ENCODE measurements at places on chromosomes 6 and 20.

GRCh38 chr20:36644032-36644705 lies 1.8 kb downstream of the SLA2 start:
- DNase-seq = no peak

GRCh38 chr20:8740265-8740664 lies 328.6 kb upstream of the PLCB4 start:
- no peak for DNase-seq

GRCh38 chr6:98323605-98324004 lies 510.8 kb upstream of the POU3F2 start:
- DNase-seq = no peak

DNA sequence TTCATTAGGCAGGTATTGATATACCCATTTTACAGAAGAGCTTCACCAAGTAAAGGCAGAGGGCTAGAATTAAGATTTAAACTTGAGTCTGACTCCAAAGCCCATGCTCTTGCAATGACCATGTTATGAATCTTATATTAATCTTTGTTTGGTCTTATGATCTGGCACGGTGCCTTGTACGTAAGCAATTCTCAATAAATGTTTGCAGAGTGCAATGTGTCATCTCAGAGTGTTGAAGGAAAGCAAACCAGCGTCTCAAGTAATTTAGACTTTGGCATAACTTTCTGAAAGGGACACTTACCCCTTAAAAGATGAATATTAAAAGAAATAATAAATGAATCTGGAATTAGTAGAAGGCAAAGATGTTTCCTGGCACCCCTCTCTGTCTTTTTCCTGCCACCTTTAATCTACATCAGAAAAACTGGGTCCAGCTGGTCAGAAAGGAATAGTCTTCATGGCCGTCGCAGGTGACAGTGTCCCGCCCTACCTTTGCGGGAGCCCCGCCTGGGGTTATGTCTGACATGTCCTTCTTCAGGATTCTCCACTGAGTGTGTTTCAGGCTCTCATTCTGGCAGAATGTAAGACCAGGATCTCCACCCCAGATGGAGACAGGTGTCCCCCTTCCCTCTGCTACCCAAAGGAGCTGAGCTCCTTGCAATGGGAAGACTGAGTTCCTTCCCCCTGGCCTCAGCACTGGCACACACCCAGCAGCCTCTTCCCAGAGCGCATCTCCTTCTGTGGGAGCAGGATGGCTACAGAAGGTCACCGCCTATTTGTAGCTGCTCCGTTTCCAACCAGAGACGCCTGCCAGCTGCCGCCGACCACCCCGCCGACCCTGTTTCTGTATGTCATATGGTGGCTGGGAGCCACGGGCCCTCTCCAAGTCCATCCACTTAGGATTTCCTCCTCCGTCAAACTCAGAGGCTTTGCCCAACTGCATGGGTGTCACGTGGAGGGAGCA lies 266.3 kb upstream of the ECI2 start:
- no peak for DNase-seq

- DNase-seq = no peak
Measured at GRCh38 chr20:568673-569415, 25.3 kb upstream of the CSNK2A1 start.

- DNase-seq = no peak
Measured at GRCh38 chr20:1336699-1337367, 7.9 kb upstream of the SDCBP2 start.

GRCh38 chr6:99066044-99066443 lies 118.3 kb upstream of the FBXL4 start:
- no peak for DNase-seq

DNA sequence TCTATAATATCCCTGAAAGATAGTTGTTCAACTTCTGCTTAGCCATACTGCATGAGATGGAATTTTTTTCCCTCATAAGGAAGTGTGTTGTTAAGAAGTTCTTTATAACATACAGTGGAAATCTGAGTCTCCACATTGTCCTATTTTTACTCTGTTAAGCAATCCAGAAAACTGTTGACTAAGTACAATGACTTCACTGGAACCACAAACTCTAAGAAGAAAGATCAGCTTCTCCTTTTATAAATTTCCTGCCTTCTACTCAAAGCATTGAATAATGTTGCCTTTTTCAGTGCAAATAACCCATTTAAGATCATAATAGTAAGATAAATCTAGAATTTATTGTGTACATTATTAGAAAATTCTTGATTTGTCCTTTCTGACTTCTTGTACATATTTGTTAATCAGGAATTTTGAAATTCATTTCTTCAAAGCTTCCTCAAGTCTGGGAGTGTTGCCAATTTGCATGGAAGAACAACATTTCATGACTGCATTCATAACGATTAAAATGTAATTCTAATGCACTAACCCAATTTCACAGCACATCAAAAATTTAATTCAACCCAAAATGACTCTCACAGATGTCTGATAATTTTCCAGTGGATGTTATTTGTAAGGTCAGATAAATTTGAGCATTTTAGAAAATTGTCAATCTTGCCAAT lies 45.6 kb upstream of the ANKEF1 start:
- peak; percentile 58 for DNase-seq

- no peak for DNase-seq
Measured at GRCh38 chr6:12935637-12936036, 219.1 kb downstream of the PHACTR1 start.

DNA sequence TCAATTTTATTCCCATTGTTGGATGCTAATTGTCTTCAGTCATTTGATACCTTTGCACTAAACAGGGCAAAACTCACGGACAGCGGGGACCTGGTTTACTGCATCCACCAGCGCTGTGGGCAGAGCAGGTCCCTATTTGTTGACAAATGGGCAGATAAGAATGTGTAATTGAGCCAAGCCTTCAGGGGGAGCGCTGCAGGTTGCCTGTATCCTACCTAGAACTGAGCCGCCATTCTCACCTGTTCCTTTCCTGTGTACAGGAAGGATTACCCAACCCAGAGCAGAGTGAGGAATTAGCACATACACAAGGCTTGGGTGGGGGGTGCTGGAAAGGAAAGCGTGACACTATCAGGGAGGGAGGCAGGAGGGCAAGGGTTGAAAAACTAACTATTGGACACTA lies 89.1 kb upstream of the FOXA2 start:
- no peak for DNase-seq

GRCh38 chr6:154865291-154865690 lies 129.8 kb upstream of the TIAM2 start:
- no peak for DNase-seq

GRCh38 chr6:158708239-158708638 lies 58.4 kb downstream of the SYTL3 start:
- no peak for DNase-seq

DNA sequence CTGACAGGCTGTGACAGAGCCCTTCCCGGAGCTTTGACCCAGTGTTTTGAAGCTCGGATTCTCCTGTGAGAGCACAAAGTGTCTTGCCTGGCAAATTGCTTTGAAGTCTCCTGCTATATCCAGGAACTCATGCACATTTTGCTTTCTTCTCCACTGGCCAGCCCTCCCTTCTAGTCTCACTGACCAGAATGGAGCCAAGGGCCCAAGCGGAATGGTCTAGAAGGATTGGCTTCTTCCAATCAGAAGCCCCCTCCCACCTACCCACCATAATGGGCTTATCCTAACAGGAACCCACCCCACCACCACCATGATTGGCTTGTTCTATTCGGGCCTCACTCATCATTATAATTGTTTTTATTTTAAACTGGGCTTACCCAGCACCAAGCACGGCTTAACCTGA lies 130.1 kb downstream of the PXDC1 start:
- DNase-seq = no peak

GRCh38 chr6:12110523-12111362 lies 98.6 kb downstream of the HIVEP1 start:
- DNase-seq = no peak

GRCh38 chr20:51491393-51491792 lies 51.1 kb downstream of the NFATC2 start:
- DNase-seq = no peak

DNA sequence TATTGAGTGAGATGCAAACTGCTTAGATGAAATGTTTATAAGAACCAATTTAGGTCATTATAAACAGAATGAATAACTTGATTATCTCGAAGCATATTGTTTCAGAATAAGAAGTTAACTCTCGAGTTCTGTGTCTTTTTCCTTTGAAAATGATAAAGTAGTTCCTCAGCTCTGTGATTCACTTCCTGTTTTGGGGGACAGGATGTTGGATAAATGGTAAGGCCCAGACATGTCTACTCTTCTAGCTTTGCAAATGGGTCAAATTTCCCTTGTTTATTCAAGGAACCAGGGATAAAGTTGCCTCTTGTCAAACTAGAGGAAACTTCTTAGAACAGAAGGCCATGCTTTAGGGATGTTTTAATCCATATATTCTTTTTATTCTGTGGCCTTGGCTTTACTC lies 246.9 kb downstream of the SOX4 start:
- no peak for DNase-seq

DNA sequence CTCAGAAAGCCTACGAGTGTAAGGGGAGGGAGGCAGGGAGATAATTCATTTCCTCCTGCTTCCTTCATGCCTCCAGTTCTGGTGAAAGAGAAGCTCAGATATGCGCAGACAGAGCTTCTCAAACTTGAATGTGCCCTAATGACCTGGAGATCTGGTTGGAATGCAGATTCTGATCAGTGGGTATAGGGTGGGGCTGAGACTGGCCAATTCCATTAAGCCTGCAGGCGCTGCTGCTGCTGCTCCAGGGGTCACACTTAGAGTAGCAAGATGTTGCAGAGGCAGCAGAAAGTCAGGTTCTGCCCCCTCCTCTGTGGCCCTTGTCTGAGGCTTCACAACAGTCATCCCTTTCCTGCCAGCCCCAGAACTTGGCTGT lies 161.0 kb downstream of the DHX35 start:
- DNase-seq = no peak
